ENCODE measurements at places on chromosomes 7 and 10.

- no peak for DNase-seq
Measured at GRCh38 chr10:10477844-10478243, 539.8 kb upstream of the CELF2 start.

- DNase-seq = no peak
Measured at GRCh38 chr7:55260676-55261385, 104.3 kb upstream of the LANCL2 start.

- no peak for DNase-seq
Measured at GRCh38 chr10:34613491-34613890, 201.6 kb downstream of the PARD3 start.

DNA sequence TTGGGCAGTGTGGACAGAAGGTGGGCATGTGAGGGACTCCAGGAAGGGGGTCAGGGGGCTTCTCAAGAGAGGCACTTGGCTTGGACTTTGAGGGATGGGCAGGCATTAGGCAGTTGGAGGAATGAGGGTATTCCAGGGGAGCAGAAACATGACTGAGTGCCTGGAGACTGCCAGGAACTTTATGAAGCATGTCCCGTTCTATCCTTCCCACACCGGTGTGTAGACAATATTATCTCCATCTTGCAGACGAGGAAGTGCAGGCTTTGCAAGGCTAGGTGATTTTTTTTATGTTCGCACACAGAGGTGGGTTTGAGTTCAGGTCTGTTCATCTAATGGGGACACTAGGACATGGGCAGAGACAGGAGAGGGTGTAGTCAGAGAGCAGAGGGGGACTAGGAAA is 162.7 kb downstream of the RPS24 start:
- no peak for DNase-seq

GRCh38 chr7:75928568-75928914 is 13.6 kb downstream of the POR start:
- no peak for DNase-seq

- DNase-seq = no peak
Measured at GRCh38 chr7:755413-755805, 28.3 kb upstream of the PRKAR1B start.
